ENCODE measurements at places on chromosomes 7 and 10.

DNA sequence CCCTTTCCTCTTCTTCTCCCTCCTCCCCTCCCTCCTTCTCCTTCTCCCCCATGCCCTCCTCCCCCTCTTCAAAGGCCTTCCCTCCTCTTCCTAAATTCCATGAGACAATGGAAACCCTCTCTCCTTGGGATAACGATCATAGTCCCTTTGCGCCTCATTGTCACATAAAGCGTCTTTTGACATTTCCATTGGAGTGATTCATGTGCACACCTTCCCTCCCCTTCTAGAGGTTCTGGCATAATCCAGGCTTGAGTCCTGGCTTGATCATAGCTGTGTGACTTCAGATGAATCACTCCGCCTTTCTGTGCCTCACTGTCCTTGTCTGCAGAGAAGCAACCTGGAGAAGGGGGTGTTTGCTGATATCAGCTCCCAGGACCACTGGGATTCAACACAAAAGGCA is 204.2 kb downstream of the TNS3 start:
- no peak for DNase-seq

DNA sequence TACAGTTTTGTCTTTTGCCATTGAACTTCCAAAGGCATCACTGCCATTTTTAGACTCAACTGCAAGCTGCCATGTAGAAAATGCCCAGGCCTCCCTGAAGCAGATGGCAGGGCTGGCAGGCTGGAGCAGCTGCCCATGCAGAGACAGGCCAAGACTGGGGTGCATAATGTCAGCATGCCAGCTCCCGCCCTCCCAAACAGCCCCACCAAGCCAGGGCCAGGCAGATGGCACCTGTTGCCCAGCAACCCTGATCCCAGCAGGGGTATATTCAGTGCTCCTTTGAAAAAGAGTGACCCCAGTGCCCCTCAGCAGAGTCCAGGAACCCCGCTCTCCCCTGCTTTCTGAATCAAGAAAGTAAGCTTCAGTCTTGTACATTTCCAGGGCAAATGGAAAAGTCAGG is 32.6 kb downstream of the VSTM4 start:
- DNase-seq: no peak

DNA sequence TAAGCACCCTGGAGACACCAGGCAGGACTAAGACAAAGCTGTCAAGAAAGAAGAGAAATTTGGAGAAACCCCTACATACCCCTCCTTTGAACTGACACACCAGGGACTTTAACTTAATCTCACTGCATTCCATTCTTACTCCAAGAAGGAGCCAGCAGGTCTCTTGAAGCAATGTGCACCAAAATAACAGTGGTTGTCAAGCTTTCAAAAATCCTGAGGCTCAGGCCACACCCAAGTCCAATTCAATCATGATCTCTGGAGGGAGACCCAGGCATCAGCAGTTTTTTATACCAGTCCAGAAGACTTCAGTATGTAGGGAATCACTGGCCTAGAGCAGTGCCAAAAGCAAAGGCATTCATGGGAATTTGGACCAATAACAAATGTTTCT is 6.8 kb downstream of the SLC25A13 start:
- DNase-seq: no peak

DNA sequence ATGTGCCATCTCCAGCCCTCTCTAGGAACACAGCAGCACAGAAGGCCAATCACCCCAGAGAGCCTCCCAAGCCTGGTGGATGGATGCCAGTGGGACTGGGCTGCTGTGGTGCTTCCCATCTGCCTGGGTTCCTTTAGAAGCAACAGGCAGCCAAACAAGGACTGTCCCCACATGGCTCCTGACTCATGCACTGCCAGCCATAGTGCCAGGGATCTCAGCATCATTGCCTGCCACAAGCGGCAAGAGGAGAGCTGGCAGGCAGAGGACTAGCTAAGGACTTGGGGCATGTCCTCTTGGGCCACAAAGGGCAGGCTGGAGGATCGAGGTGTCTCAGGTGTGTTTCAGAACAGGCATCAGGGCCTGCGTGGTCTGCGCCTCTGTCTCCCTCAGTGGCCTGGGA is 23.4 kb upstream of the FIGNL1 start:
- DNase-seq: no peak
